ENCODE measurements at places on chromosomes 7 and 10.

DNA sequence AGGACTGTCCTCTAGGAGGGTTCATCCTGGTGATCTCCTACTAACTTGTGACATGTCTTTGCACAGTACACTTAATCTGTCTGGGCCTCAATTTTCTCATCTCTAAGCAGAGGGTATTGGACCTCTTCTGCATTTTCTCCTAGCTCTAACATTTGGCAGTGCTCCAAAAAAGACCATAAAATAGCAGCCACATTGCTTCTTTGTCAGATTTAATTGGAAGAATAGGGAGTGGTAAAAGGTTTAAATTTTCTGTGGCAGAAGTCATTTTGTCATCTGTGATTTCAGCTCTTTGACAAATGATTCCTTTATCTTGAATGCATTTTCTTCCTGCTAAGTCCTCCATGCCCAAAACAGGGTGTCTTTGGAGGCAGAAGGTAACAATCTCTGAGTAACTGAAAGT lies 289.9 kb upstream of the LRGUK start:
- DNase-seq: no peak

- DNase-seq: no peak
Observed at GRCh38 chr7:36523371-36524101, 133.9 kb downstream of the ANLN start.

DNA sequence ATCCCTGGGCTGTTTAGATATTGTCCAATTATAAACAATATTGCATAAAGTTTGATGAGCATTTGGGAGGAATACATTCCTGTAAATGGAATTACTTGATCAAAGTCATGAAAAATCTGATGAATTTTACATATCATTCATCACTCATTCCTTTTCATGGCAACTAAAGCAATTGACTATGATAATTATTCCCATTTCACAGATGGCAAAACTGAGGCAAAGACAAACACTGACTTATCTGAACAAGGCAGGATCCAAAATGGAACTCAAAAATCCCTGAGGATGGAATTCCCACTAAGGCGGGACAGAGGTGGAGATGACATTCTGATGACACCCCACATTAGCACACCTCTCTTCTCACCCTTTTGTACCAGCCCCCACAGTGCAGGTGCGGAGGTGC lies 17.1 kb downstream of the SLIT1 start:
- no peak for DNase-seq

GRCh38 chr7:633381-634018 lies 93.0 kb upstream of the DNAAF5 start:
- DNase-seq: no peak

GRCh38 chr7:79475455-79475854 lies 22.0 kb upstream of the MAGI2 start:
- no peak for DNase-seq

GRCh38 chr7:3995187-3995586 lies 686.9 kb upstream of the FOXK1 start:
- no peak for DNase-seq

- peak; percentile 35 for DNase-seq
Observed at GRCh38 chr7:2687881-2688318, at the start of gene AMZ1. TSS of gene AMZ1 (plus strand) at chr7:2688202. CDS start at chr7:2700452, 12,250 bp downstream.

DNA sequence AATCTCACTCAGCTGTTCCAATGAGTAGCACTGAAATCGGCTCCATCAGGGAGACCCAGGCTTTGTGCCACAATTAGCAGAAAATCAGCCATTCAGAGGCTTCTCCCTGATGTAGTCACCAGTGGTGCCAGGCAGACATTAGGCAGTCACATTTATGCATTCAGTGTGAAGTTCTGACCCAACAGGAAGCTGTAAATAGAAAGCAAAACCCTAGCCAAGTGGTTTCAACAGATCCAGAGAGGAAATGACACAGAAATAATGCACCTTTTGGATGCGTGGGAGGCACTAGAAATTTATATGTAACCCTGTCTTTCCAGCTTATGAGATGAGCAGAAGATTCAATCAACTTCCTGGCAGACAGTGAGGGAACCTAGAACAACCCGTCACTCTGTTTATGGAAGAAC lies 186.4 kb downstream of the PDE1C start:
- peak; percentile 87 for DNase-seq

GRCh38 chr10:100882671-100883311 lies 30.0 kb upstream of the SLF2 start:
- peak; percentile 59 for DNase-seq

GRCh38 chr10:30897547-30897946 lies 134.1 kb downstream of the ZNF438 start:
- DNase-seq: no peak

GRCh38 chr7:80711531-80711930 lies 73.1 kb downstream of the CD36 start:
- DNase-seq: peak; percentile 50

GRCh38 chr7:48452218-48452617 lies 281.0 kb downstream of the ABCA13 start:
- no peak for DNase-seq

DNA sequence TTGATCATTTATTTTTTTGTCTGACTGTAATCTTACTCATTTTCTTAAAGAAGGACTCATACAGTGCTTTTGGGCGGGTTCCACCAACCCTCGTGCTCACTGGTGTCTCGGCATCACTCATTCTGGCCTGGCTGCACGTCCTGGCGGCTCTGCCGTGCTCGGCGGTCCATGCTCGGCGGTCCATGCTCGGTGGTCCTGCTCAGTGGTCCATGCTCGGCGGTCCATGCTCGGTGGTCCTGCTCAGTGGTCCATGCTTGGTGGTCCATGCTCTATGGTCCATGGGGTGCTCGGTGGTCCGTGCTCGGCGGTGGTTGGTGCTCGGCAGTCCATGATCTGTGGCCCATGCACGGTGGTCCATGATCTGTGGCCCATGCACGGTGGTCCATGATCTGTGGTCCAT lies 72.5 kb downstream of the WDR37 start:
- no peak for DNase-seq

- no peak for DNase-seq
Observed at GRCh38 chr10:16952610-16953009, 135.4 kb upstream of the RSU1 start.

- DNase-seq: no peak
Observed at GRCh38 chr10:117631276-117632145, 89.0 kb downstream of the EMX2 start.

DNA sequence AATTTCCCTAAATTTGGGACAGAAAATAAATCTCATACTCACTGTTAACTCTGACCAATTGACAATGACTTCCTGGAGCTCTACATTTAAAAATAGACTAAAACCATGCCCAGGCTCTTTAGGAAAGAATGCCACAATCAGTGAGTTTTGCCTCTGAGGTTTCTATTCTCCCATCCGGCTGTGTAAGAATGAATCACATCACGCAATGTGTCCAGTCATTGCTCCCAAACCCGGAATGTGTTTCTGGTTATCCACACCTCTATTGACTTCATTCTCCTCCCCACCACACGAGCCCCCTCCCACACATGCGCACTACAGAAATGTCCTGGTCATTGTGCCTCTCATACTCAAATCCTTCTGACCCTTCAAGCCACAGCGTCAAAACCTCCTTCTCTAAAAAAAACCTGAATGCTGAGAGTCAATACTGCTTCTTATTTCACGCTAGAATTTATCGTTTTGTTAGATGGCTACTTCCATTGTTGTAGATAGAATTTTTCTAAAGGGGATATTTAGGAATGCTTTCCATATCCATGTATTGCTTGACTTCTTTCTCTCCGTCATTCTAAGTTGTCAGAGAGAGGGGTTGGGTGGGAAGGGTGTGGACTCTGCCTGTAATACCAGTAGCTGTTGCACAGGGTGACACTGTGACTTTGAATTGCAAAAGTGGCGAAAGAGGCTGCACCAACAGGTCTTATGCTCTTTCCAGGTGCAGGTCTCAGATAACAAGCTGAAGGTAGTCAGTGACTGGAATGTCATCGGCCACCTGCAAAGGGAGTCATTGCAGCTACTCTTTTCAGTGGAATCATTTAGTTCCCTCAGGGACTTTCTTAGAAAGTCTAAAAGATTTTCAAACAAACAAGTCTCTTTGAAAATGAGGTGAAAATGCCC lies 356.6 kb downstream of the PAXIP1 start:
- DNase-seq: no peak

DNA sequence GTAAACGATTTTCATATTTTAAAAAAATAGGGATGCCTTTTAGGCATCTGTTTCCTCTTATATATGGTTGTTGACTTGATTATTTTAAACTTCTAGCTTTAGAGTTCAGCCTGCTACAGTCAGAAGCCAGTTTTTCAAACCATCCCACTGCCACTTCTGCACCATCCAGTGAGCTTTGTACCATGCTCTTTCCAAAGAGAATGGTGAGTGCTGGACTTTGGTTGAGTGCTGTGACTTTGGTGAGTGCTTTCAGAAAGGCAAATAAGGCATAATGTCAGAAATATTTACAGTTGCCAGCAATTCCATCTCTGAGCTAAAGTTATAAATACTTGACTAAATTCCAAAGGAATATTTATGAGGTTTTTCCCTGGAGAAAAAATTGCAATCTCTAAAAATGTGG lies 117.4 kb downstream of the IPMK start:
- DNase-seq: no peak

DNA sequence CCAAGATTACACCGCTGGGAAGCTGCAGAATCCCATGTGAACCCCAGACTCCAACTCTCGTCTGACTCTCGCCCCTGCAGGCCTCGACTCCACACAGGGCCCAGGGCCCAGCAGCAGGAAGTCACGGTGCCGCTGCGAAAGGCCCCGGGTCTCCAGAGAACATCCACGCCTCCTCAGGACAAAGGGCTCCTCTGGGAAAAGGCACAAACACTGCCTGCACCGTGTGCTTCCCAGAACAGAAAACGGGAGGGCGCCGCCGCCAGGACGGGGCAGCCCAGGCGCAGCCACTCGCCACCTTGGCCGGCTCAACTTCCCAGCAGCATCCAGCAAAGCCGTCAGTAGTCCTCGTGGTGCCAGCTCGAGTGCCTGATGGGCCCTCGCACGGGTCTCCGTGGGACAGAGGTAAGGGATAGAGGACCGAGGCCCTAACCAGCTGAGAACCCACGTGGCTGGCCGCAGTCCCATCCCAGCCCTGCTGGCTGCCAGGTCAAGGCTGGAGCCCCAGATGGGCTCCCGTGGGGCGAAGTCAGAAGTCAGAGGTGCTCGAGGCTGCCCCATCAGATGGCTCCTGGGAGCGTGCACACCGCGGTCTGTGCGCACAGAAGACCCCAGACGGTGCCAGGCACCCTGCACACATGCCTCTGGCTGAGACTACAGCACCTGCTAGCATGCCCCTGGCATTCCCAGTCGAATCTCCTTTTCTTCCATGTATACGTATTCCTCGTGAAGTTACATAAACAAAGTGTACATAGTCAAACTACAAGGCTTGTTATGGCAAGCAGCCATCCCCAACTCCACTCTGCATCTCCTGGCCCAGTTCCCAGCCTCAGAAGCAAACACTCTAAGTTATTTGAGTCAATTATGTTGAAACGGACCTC lies 60.2 kb downstream of the MAD1L1 start:
- peak; percentile 86 for DNase-seq

GRCh38 chr7:20026762-20027161 lies 190.4 kb downstream of the MACC1 start:
- no peak for DNase-seq

- no peak for DNase-seq
Observed at GRCh38 chr7:23467291-23467805, 2.9 kb downstream of the IGF2BP3 start.

- DNase-seq: no peak
Observed at GRCh38 chr10:85857305-85857704, 509.3 kb downstream of the GRID1 start.

GRCh38 chr10:72794260-72794659 lies 99.3 kb upstream of the OIT3 start:
- DNase-seq: peak; percentile 51

DNA sequence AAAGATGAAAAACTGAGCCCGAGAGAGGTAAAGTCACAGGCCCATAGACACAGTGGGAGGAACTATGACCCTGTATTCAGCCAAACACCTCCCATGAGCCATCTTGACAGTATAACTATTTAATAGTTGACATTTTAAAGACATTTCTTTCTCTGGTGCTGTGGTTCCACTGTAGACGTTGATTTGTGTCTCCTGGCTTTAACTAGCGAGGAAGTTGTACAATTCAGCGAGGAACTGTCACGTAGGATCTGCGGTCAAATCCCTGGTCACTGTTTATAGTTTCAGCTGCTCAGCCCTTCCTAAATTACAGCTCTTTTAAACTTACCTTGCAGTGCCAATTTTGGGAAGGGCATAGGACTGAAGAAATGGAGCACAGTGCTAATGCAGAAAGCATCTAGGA lies 7.1 kb upstream of the CELF2 start:
- DNase-seq: no peak

DNA sequence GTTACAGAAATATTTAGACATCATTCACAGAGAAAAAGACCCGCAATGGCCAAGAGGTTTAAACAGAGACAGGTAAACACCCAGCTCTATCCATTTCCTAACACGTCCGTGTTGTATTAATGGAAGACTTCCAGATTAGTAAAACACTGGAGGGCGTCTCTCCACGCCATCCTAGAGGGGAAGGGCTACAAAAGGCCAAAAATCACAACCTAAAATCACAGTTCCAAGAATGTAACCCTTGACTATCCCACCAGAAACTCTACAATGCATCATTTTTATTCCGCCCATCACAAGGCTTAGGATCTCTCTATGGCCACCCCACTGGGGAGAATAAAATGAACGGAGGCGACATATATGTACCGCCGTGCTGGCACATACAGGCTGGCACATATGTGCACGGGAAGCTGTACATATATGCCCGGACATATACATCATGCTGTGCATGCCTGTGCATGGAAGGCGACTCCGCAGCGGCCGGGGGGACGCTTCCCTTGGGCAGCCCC lies 734 bp downstream of the PCLO start:
- DNase-seq: no peak

- DNase-seq: no peak
Observed at GRCh38 chr7:1354661-1355567, 104.4 kb downstream of the MICALL2 start.

DNA sequence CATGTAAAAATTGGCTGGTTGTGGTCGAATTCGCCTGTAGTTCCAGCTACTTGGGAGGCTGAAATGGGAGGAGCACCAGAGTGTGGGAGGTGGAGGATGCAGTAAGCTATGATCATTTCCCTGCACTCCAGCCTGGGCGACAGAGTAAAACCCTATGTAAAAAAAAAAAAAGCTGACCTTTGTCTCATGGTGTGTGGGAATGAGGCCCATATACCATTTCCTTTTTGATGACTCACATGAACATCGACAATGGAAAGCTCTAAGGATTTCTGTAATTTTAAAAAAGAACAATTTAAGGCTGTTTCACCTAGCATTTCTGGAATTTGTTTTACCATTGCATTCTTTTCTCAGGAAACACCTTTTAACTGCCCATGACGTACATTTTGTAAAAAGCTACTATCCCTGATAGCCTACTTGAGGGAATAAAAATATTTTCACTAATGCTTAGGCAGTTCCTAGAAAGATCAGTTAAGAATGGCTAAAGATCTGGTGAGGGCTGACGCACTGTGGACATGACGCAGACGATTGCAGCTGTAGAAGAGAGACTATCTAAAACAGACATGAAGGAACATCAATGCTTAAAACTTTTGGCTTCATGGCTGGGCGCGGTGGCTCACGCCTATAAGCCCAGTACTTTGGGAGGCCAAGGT lies 400.6 kb upstream of the IGFBP3 start:
- peak; percentile 64 for DNase-seq

All from EL (cell line).